ENCODE measurements at places on chromosomes 16 and 17.
A peak's percentile ranks its signal among the peaks of the same experiment; 100 is the strongest.

- DNase-seq: no peak
These were observed 226.8 kb downstream of the CPPED1 start for GRCh38 chr16:12576878-12577277.

DNA sequence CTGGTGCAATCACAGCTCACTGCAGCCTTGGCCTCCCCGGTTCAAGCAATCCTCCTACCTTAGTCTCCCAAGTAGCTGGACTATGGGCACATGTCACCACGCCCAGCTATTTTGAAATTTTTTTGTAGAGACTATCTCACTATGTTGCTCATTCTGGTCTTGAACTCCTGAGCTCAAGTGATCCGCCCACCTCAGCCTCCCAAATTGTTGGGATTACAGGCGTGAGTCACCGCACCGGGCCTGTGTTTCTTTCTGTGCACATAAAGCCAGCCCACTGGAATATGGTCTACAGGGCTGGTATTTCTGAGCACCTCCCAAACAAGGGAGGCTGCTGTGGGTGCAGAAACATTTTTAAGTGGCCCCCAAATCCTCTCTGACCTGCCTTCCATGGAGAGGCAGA lies 8.4 kb downstream of the TMEM95 start:
- DNase-seq: no peak

DNA sequence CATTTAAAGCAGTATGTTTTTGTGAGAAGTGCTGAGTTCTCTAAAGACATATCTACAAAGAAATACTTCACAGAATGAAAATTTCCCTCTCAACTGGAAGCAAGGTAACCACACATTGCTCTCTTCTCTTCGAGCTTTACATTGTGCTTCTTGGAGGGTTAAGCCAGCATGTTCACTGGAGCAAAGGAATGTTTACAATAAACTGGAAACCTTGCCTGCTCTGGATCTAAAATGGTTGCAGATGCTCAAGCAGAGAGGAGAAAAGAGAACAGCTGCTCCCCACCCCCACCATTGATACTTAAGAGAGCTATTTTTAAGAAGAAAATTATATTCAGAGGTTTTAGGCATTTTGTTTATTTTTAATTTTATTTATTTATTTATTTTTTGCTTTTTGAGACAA lies 213.1 kb downstream of the CEP112 start:
- no peak for DNase-seq

DNA sequence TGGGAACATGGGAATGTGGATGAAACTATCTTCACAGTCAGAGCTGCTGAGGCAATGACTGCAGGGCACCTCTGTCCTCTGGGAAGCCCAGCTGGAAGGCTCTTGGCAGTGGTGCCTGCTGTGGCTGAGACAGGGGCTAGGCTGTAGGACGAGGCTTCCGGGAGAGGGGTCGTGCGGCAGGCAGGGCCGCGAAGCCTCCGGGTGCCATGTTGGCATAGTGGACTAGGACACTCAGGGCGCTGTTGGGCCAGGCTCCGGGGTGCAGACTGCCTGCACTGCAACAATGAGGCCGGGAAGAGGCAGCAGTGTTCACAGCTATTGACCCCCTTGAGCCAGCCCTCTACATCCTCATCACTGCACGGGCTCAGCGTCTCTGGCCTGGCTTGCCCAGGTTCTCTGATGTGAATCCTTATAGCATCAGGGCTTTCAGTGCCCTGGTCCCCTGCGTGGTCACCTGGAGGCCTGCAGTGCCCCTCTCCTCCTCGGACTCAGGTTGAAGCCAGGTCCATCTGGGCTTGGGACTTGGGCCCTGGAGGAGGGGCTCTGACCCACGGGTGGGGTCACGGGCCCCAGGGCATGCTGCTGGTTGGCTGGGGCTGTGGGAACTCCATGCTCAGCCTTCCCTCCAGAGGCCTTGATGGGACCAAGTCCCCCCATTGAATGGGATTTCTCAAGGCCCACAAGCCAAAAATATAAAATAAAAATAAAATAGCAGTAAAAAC lies 91.6 kb downstream of the TNFRSF13B start:
- no peak for DNase-seq

DNA sequence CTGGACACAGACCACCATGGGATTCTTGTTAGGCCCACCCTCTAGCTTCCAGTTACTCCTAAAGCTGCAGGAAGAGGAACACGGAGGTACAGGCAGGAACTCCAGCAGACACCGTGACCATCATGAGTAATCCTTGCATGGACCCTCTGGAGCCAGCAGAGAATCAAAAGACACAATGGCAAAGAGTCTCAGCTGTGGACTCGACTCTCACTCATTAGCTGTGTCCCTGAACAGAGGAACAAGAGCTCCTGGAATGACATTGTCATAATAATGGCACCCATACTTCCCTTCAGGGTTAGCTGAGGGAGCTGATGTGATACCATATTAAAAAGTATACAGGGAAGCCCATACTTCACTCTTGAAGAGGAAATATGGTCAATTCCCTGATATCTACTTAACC lies 176.3 kb upstream of the ASIC2 start:
- DNase-seq: no peak

GRCh38 chr16:12703935-12704334 lies 99.8 kb downstream of the CPPED1 start:
- DNase-seq: no peak

GRCh38 chr17:28335959-28336871 lies 654 bp downstream of the TNFAIP1 start:
- DNase-seq: peak; percentile 56

- peak; percentile 30 for DNase-seq
These were observed 29.8 kb downstream of the WSB1 start for GRCh38 chr17:27323538-27324215.

DNA sequence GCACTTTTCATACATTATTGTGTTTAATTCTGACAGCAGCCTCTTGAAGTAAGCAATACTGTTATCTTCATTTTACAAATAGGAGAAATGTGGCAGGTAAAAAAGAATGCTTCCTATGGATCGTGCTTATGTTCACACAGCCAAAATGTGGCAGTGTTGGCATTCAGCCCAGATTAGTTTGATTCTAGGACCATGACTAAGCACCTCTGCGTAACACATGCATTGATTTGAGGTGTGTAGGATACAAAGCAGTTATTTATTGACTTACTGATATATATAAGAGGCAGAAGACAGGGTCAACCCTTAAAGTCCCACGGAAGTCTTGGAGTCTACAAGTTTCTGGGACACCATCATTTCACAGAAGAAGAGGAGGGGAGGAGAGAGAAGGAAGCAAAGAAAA lies 1144.4 kb upstream of the GOT2 start:
- no peak for DNase-seq

GRCh38 chr16:23952128-23952970 lies 116.6 kb downstream of the PRKCB start:
- peak; percentile 68 for DNase-seq

- DNase-seq: no peak
These were observed 669 bp upstream of the DCTPP1 start for GRCh38 chr16:30430428-30430970.

GRCh38 chr16:9050102-9050830 lies 41.2 kb upstream of the HAPSTR1 start:
- peak; percentile 15 for DNase-seq

- DNase-seq: no peak
These were observed 106.4 kb upstream of the CES5A start for GRCh38 chr16:55981557-55981956.

- peak; percentile 17 for DNase-seq
These were observed 52.5 kb upstream of the MTSS2 start for GRCh38 chr16:70738083-70738977.

- DNase-seq: no peak
These were observed 44.7 kb downstream of the FZD2 start for GRCh38 chr17:44601973-44602372.

DNA sequence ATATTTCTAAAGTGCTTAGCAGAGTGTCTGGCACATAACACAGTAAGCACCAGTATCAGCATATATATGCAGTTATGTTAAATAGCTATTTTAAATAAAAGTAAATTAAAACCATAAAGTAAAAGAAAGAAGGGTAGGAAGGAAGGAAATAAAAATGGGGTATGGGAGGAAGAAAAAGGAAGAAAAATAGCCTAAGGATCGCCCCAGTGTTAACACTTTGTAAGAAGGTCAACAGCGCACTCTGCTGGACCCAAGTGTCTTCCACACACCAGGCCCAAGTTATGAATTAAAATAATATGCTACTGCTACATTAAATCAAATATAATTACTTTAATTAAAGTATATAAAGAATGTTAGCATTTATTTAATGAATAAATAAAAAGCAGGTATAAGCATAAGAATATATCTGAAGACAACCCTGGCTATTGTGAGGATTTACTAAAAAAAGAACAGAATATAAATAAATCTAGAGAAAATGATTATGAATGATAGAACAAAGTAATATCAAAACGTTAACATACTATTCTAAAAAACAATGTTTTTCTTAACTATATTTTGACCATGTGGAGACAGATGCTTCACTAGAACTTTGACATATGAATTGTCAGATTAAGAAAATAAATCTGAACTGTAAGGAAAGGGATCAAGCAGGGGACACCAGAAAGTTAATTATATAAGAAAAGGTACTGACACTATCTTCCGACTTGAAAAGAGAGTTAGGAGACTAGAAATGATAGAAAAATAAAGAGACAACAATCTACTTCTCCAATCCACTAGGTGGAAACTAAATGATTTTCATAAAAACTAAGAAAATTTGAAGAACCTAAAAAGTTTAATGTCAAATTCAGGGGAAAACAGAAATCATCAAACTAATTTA lies 25.9 kb downstream of the BRIP1 start:
- peak; percentile 77 for DNase-seq

DNA sequence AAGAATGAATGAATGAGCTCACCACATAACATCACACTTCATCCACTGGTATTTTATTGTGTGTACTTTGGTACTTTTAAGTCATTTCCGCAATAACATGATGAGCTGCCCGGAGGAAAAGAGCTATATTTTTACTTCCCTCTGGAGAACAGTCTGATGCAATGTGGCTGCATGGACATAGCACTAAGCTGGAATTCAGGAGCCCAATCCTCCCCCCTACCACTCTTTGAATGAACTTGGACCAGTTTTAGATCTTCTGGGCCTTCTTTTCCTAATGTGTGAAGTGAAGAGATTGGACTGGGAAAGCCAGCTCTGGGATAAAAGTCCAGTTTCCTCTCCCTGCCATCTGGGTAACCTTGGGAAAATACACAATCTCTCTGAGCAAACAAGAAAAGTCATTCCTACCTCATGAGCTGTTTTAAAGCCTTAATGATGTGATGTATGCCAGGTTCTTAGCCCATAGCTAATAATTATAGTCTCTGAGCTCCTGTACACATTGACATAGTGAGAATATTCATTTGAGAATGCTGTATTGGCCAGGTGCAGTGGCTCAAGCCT lies 79.3 kb downstream of the ABCC12 start:
- no peak for DNase-seq

DNA sequence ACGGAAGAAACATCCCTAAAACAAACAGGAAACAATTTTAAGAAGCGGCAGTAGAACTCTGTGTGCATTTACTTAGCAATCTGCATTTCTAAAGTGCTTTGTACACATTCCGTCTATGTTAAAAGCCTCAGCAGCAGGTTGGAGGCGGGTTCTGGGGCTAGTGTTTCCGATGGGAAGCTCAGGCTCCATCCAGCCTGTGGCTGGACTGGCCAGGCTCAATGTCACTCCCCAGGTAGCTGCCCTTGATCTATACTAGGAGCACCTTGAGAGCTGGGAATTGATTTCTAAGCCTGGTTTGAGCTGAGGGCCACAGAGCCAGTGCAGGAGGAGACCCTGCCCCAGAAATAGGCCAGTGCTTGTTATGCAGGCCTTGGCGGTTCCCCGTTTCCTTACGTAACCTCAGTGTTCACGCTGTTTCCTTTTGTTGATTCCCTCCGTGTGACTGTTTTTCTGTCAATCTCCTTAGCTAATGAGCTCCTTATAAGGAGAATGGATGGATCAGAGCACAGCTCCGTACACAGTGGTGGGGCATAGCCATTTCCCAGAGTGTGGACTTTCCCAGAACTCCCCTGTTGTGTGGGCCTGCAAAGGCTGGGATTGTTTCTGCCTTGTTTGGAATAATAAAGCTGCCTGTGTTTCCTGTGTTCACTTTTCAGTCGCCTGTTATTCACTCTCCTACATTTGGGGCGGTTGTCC lies 21.4 kb downstream of the ADORA2B start:
- peak; percentile 41 for DNase-seq

- peak; percentile 20 for DNase-seq
These were observed 138.0 kb downstream of the NLK start for GRCh38 chr17:28180449-28180848.

DNA sequence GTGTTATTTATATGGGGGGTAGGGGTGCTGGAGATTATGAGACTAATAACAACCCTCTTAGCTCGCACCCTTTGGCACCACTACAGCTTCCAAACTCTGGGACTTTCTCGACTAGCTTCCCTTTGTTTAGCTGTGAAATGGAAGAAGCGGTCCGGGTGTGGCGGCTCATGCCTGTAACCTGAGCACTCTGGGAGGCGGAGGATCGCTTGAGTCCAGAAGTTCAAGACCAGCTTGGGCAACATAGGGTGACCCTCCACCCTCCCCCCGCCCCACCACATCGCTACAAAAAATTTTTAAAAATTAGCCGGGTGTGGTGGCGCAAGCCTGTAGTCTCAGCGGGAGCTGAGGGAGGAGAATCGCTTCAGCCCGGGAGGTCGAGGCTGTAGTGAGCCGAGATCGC lies 814 bp upstream of the CDH3 start:
- no peak for DNase-seq

- peak; percentile 8 for DNase-seq
These were observed 26.2 kb downstream of the TEKT5 start for GRCh38 chr16:10668322-10669045.

DNA sequence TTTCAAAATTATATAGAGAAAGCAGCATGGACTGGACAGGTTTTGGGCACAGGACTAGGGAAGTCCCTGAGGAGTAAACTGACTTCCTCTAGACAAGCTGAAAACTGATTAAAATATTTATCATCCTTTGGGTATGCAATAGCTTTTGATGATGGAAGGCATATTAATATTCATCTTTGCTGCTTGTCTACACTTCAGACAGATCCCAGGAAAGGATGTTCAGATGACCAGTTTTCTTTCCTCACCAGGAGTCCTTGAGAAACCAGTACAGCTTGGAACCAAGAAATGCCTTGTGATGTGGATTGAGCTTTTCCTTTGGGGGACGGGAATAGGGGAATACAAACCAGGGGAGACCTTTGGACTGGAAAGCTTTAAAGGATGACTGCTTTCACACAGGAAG lies 195.5 kb downstream of the FTO start:
- no peak for DNase-seq

GRCh38 chr16:3651461-3652372 lies 2.8 kb upstream of the DNASE1 start:
- DNase-seq: no peak

- DNase-seq: no peak
These were observed 10.8 kb downstream of the ZNF469 start for GRCh38 chr16:88393571-88393970.

GRCh38 chr16:19173059-19173458 lies 5.0 kb downstream of the SYT17 start:
- DNase-seq: no peak

DNA sequence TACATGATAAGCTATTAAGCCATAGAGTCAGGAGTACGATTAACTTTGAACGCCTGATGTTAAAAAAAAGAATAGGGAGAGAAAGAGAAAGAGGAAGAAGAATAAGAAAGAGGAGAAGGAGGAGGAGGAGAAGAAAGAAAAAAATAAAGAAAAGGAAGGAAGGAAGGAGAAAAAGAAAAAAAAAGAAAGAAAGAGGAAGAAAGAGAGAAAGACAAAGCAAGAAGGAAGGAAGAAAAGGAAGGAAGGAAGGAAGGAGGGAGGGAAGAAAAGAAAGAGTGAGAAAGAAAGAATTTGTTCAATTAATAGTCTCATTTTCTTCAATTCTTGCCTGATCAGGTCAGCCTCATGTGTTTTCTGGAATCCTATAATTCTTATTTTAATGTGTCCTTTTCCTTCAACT lies 33.7 kb downstream of the HS3ST2 start:
- no peak for DNase-seq

GRCh38 chr17:78140169-78141051 lies 5.8 kb upstream of the C17orf99 start:
- peak; percentile 98 for DNase-seq

All from suppressor macrophage treated with lipopolysaccharide for 4 hours (primary cell).